ENCODE measurements at places on chromosomes 4 and X.

- no peak for DNase-seq
Observed at GRCh38 chrX:133926809-133927208, 58.6 kb downstream of the GPC3 start.

DNA sequence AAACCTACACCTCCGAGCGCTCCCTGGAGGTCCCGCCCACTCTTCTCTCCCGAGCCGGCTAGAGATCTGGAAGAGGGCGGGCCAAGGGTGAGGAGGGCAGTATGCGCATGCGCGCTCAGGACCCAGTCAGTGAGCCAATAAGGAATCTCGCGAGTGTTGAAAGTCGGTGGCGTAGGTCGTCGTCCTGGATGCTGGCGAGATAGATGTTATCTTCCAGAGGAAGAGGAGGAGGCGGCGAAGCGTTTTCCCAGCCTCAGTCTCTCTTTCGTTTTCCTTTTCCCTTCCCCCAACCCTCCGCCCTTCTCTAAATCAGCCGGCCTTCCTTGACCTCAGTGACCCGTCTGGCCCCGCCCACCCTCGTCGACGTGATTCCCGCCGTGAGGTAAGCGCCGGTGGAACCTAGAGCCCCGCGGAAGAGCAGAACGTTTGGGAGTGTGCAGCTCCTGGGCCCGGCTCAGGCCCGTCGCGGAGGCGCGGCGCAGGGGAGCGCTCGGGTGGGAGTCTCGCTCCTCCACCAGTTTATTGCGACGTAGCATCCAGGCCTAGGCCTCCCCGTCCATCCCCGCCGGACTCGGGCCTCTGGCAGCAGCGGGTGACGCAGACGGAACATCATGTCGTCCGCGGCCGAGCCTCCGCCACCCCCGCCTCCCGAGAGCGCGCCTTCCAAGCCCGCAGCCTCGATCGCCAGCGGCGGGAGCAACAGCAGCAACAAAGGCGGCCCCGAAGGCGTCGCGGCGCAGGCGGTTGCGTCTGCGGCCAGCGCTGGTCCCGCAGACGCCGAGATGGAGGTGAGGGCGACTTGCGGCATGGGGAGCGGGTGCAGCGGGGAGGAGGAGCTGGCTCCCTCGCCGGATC lies at the start of gene SMARCA5:
TSS of gene SMARCA5 (plus strand) at position 389 of the 855 bp plus-strand sequence. CDS start at position 612, 223 bp downstream.
- DNase-seq: peak; percentile 87

DNA sequence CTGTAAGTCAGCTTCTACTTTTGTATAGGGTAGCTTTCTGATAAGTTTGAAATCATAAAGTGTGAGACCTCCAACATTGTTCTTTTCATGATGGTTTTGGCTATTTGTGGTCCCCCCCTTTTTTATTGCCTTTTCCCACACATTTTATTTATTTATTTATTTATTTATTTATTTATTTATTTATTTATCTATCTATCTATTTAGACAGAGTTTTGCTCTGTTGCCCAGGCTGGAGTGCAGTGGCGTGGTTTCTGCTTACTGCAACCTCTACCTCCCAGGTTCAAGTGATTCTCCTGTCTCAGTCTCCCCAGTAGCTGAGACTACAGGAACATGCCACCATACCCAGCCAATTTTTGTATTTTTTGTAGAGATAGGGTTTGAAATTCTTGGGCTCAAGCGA lies 9.7 kb upstream of the MTHFD2L start:
- DNase-seq: no peak

DNA sequence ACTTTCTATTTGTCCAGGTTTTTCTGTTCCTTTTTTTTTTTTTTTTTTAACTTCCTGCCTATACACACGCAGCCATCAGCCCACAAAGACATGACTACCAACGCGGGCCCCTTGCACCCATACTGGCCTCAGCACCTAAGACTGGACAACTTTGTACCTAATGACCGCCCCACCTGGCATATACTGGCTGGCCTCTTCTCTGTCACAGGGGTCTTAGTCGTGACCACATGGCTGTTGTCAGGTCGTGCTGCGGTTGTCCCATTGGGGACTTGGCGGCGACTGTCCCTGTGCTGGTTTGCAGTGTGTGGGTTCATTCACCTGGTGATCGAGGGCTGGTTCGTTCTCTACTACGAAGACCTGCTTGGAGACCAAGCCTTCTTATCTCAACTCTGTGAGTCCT lies 2.1 kb downstream of the EBP start:
- DNase-seq: no peak

DNA sequence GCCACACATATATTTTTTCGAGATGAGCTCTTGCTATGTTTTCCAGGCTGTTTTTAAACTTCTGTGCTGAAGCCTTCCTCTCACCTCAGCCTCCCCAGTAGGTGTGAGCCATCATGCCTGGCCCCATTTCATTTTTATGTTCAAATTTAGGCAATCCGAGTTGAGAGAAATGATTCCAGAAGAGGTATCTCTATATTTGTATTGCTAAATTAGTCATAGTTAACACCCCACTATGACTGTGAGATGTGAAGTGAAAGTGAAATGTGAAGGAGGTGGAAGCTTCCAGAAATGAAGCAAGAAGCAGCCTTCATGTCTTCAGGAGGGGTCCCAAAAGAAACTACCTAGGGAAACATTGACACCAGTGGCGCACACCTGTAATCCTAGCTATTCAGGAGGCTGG lies 17.7 kb downstream of the APELA start:
- no peak for DNase-seq

- DNase-seq: no peak
Observed at GRCh38 chrX:73563738-73564068, 706 bp downstream of the CHIC1 start.

DNA sequence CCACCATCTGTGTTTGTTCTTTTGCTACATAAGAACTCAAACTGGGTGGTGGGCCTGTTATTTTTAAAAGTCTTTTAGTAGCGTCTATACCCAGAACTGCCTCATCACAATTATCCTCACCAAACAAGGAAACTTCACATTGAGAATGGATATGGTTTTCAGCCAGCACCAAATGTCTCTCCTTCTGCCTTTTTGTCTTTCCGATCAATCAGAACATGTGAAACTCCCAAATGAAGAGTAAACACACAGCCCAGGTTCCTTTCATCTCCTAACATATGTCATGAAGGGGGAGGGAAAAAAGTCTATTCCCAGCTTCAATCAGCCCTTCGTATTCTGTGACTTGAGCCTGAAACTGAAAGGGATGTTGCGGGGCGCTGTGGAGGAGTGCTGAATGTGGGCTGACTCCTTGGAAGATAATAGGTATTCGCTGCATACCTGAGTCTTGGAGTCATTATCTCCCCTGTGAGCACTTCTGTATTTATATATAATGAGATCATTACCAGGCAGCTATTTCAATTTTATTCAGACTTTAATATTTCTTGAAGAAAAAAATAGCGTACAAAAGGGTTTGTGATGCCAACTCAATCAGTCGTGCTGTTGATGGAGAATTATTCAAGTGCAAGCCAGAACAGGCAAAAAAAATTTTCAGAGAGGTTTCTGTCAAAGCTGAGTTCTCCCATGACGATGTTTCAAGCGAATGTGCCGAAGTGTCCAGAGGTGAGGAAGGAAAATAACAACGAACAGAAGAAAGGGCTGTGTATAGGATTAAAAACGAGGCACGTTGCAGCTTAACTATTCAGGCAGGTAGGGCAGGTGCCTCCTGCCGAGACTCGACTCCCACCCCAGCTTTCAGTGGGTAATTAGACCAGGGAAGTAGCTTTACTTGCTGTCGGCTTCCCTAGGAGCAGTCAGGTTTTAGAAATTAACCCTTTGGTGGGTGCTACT lies 163.9 kb upstream of the NOCT start:
- no peak for DNase-seq

DNA sequence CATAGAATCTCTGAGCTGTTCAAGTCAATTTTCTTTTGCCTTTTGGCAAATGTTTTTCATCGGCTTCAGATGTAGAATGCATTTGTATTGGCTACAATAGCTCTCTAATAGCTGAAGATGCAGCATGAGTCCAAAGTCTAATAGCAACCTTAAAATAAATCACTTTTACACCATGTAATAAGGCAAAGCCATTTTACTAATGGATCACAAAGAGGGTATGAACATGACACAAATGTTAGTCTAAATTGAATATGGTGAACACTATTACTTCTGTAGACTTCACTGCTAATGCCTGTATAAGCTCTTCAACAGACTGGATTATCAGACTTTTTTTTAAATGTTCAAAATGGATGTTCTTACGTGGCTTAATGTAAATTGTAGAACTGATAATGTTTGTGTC lies 645.3 kb downstream of the TLL1 start:
- no peak for DNase-seq

Measured in activated CD4-positive, alpha-beta T cell treated with anti-CD3 and anti-CD28 coated beads for 24 hours (primary cell).